ENCODE measurements at places on chromosomes 12 and 14. TPM values are rescaled to one million over a fixed set of nuclear protein-coding genes. Genes with fewer than 3 reads are reported as not detected.

BLTP3B gene
- polyA plus RNA-seq: 17.2 TPM

CLEC4D gene
- not detected for polyA plus RNA-seq

TUNAR gene
- polyA plus RNA-seq: 0.04 TPM

KCNK10 gene
- 0.01 TPM for polyA plus RNA-seq

NKX2-8 gene
- not detected for polyA plus RNA-seq

LGALS3 gene
- polyA plus RNA-seq: 62.4 TPM

POTEM gene
- polyA plus RNA-seq: not detected

RPS29 gene
- 2,165 TPM for polyA plus RNA-seq

Measured in muscle of leg (tissue), 16 donors.